ENCODE measurements at places on chromosomes 16 and 17. TPM values are rescaled to one million over a fixed set of nuclear protein-coding genes. Genes with fewer than 3 reads are reported as not detected.

GRCh38 chr17:80703142-80703478, 158.5 kb downstream of the RPTOR start:
- peak; percentile 55 for DNase-seq

GRCh38 chr17:28097901-28098300, 55.4 kb downstream of the NLK start:
- DNase-seq: no peak

- DNase-seq: no peak
These were observed 26.1 kb downstream of the CDR2 start for GRCh38 chr16:22348291-22348690.

DNA sequence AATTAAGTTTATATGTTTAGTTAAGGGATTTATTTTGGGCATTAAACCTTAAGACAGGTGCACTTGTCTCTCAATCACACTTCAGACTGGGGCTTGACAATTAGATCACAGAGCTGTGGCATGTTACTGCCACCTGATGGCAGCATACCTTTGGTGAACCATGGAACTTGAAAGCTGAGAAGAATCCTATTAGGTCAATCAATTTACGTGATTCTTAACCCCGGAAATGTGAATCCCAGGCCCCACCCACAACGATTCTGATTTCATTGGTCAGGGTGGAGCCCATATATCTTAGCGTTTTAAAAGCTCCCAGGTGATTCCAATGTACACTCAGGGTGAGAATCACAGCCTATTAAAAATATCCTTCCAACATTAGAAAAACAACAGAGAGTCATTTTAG, 91.0 kb downstream of the GSG1L start:
- DNase-seq: peak; percentile 74

GNG13 gene
- total RNA-seq: not detected

CTF1 gene
- total RNA-seq: 0.35 TPM

Data from activated CD8-positive, alpha-beta memory T cell treated with anti-CD3 and anti-CD28 coated beads, Interleukin-2, amount 10 ng/mL, durations not matched to agents 7 days and 5 days (primary cell).